ENCODE measurements at places on chromosomes 3 and 15.

GRCh38 chr15:43299884-43300283 is 30.5 kb downstream of the LCMT2 start:
- no peak for DNase-seq

GRCh38 chr15:80107774-80108173 is 45.0 kb upstream of the FAH start:
- peak; percentile 21 for DNase-seq

- peak; percentile 29 for DNase-seq
Measured at GRCh38 chr15:96330450-96331143, at the start of gene NR2F2. NR2F2 (plus strand) TSS chr15:96330700; CDS start chr15:96332106, 1,406 bp downstream.

DNA sequence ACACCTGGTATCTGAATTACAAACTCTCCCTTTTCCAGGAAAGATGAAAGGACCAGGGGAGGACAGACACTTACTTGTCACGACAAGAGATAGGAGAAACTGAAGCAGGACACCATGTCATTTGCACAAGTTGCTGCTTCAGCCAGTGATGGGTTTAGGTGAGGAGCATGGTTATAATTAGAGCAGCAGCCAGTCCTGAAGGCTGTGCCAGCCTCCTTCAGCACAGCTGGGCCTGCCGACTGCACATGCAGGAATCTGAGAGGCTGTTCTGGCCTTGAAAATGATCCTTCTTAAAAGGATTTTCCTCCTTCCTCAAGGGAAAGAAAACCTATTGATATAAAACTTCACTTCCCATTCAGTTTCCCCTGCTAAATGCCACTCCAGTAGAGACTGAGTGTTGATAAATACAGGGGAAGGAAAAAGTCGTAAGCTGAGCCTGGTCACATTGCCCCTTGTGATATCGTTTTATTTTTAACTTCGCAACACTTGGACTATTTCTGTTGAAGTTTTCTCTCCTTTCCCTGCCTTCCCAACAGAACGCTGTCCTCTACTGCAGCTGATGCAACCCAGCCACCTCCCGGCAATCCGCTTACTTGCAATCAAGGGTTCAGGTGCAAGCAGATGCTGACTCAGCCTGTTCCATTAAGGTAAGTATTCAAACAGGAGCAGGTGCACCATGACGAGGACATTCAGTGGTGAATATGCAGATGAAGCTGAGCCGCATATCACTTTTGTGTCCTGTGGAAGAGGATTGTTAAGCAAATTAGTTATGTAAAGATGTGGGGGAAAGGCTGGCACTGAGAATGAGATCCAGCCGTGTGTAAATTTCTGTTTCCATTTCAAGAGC is at the start of gene FBXO40:
TSS of gene FBXO40 (plus strand) at position 524 of the 847 bp plus-strand sequence. CDS start 27,197 bp downstream, outside the sequence.
- peak; percentile 87 for DNase-seq

- no peak for DNase-seq
Measured at GRCh38 chr3:3127432-3128010, 781 bp downstream of the TRNT1 start.

DNA sequence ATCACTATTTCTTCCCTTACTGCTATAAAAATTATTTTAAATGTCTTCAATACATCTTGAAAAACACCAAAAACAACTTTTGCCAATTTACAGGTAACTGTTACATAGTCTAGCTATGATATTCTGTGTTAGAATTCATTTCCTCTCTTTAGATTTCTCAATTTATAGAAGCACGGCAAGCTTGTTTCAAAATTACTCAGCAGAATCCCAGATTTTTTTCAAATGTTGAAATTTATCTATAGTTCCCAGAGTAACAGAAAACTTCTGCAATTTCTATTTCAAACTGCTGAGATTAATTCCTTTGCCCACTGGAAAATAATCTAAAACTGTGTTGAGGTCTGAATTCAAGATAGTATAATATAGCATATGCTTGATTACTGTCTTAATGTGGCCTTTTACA is 41.2 kb downstream of the CCPG1 start:
- no peak for DNase-seq

GRCh38 chr3:169894110-169894509 is 17.3 kb upstream of the SAMD7 start:
- DNase-seq = no peak

GRCh38 chr3:1232276-1232675 is 139.5 kb downstream of the CNTN6 start:
- DNase-seq = no peak

GRCh38 chr3:38457111-38458003 is 3.7 kb downstream of the ACVR2B start:
- DNase-seq = no peak

DNA sequence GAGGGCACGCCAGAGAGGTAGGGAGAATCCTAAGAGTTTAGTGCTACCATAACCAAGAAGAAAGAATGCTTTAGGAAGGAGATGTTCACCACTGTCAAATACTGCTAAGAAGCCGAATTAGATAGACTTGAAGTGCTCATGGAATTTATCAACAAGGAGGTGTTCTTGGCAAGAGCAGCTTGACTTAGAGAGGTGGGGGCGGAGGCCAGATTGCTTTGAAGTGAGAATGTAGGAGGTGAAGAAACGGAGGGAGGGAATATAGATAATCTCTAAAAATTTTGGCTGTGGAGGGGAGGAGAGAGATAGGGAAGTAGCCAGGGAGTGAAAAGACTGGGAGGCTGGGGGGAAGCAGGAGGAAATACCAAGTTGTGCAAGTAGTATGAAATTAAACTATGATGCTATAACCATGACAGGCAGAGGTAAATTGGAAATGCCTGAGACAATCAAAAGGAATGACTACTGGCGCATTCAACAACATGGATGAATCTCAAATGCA is 35.5 kb downstream of the GADL1 start:
- no peak for DNase-seq

GRCh38 chr3:172087602-172088580 is 48.5 kb downstream of the FNDC3B start:
- no peak for DNase-seq

- no peak for DNase-seq
Measured at GRCh38 chr15:52464478-52464877, 64.2 kb downstream of the MYO5A start.
